Stimulated activated CD4-positive, alpha-beta T cell treated with anti-CD3 and anti-CD28 coated beads, Interleukin-15, amount 100 ng/mL, for 48 hours (primary cell): ENCODE measurements at places on chromosomes 12 and 14.

GRCh38 chr14:102317564-102318248 is 1.8 kb upstream of the ZNF839 start:
- DNase-seq: peak; percentile 35

- DNase-seq: no peak
These were observed 57.4 kb upstream of the ANO4 start for GRCh38 chr12:100737168-100737567.

- no peak for DNase-seq
These were observed 74.4 kb downstream of the MGST1 start for GRCh38 chr12:16421806-16422205.

DNA sequence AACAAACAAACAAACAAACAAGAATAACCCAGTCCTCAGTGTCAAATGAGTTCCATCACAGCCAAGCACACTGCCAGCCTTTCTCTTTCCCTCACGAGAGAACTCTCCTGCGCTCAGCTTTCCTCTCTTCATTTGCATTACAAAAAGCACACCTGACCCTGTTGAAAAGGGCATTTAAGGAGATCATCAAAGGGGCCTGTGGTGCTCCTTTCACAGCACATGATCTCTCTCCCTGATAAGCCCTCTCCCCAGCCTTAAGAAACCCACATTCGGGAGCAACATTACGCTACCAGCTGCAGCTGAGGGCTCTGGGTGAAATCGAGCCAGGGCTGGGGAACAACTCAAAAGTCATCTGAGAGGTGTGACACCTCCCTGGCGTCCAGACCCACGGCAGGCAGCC is 165.6 kb upstream of the TMCC3 start:
- DNase-seq: no peak

- DNase-seq: no peak
These were observed 803.5 kb upstream of the FLRT2 start for GRCh38 chr14:84726471-84726870.

- DNase-seq: no peak
These were observed 31.9 kb upstream of the RASSF8 start for GRCh38 chr12:25926536-25926935.

- no peak for DNase-seq
These were observed 17.7 kb upstream of the TDG start for GRCh38 chr12:103947871-103948555.
